ENCODE measurements at places on chromosomes 12 and 14.

DNA sequence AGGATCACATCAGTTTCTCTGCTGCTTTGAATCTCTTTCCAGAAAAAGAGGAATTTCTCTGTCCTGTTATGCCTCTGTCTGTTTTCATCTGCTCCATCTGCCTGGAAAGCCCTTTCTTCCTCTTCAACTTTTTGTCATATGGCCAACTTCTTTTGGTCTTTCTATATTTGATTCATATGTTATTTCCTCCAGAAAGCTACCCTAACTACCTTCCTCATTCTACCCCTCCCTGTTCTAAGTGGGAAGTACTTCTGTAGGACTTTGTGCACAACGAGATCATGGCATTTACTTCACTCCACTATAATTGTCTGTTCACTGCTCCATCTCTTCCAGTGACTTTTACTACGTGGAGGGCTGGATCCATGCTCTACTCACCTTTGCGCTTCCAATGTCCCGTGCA lies 5.9 kb downstream of the CLEC4D start:
- no peak for DNase-seq

DNA sequence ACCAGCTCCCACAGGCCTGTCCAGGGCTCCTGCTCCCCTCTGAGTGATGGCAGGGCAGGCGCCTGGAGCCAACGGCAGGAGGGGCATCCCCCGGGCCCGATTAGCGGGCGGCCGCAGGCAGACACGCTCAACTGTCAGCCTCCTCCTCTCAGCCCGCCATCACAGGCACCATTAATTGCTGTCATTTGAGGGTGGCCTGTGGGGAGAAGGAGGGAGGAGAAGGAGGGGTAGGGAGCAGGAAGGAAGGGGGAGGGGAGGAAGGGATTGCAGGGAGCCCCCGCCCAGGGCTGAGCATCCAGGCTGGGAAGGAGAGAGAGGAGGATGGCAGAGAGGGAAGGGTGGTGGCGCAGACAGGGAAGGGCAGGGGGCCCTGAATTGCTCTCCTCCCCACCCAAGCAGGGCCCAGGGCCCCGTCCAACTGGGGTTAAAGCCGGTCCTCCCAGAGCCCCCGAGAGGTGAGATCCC lies 36.1 kb downstream of the NCOR2 start:
- DNase-seq: no peak

DNA sequence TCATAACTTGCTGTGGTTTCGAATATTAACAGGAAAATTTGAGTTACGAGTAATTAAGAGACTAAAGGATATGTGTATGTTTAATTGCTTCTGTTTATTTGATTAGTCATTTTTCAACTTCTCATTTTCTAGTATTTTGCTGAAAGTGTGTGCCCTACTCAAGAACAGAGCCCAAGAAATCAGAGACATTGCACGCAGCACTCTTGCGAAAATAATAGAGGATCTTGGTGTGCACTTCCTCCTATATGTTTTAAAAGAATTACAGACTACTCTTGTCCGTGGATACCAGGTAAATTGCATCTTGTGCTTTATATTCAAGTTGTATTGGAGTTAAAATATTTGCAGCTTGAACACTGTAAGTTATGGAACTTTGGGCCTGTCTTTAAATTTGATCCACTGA lies 50.8 kb downstream of the ARL1 start:
- no peak for DNase-seq

DNA sequence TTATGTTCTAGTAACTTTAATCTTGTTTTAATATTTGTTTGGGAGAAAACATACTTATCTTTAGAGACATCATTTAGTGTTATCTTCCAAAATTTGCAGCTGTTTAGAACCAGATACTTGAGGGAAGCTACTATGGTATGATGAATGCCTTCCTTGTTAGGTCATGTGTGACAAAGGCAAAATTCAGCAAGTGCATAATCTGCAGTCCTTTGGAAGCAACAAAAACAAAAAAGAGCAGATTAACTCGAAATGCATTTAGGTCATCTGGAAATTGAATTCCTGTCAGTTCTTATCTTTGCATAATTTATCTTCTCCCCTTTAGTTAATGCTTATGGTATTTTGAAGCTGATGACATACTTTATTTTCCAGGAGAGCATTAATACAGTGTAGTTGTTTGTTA lies 3.5 kb downstream of the FBXO34 start:
- no peak for DNase-seq

DNA sequence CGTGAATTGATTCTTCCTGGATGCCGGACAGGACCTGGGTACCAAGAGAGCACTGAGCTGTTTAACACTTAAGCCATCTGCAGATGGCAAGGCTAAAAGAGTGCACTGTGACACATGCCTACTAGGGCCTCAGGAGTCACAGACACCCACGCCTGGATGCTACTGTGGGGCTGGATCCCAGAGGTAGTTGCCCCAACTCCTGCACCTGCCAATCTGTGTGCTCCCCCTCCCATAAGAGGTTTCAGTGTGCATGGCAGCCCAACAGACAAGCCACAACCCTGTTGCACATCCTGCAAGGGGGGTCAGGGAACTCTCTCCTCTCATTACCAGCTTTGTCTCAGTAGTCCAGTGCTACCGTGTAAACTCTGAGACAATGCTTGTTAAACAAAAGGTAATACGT lies 169.0 kb downstream of the CEP128 start:
- no peak for DNase-seq

GRCh38 chr12:4439736-4440135 lies 5.9 kb downstream of the FGF6 start:
- DNase-seq: no peak

GRCh38 chr14:51967521-51967920 lies 21.8 kb upstream of the RTRAF start:
- DNase-seq: no peak

GRCh38 chr12:89064780-89065179 lies 287.5 kb downstream of the DUSP6 start:
- no peak for DNase-seq

DNA sequence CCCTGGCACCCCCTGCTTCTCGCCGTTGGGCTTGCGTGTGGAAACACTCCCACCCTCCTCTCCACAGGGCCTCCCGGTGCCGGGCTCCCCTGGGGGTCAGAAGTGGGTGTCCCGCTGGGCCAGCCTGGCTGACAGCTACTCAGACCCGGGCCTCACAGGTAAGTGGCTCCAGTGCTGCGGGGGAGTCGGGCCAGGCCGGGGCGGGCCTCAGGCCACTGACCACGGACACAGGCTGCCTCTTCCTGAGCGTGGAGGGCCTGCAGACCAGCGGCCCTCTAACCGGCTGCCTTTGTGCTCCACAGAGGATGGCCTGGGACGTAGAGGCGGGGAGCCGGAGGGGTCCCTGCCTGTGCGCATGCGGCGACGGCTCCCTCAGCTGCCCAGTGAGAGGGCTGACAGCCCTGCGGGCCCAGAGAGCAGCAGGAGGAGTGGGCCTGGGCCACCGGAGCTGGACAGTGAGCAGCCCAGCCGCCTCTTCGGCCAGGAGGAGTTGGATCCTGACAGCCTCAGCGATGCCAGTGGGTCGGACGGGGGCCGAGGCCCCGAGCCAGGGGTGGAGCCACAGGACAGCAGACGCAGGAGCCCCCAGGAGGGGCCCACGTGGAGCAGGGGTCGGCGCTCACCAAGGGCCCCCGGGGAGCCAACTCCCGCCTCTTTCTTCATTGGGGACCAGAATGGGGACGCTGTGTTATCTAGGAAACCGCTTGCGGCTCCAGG lies 21.1 kb downstream of the CEP170B start:
- DNase-seq: no peak

DNA sequence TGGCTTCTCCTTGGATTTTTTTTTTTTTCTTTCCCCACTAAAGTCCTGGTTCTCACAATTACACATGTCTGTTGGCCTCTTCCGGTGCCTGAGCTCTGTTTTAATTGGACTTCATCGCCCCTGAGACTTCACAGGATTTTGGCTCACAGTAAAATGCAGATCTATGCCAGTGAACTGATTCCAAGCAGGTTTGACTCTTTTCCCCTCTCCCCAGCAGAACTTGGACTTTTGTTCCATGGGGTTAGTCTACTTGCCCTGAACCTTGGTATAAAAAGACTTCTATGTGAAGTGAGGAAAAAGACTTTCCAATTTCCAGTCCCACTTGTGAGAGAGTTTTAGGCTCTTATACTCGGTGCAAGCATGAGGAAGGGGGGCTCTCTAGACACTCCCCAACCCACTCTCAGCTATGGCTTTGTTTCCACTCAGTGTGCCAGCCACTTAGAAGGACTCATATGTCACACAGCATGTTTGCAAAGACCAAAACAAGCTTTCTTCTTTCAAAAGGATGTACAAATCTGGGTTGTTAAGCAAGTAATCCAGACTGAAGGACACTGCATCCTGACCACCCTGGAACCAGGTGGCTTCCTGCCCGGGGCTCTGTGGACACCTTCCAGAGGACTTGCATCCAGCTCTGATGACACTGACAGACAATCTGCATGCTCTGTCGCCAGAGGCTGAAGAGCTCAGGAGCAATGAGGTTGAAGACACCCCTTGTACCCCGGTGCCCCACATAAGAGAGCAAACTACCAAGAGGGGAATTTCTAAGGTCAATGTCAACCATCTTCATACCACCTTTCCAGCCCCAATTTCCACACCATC lies 221.9 kb upstream of the EGLN3 start:
- DNase-seq: no peak

DNA sequence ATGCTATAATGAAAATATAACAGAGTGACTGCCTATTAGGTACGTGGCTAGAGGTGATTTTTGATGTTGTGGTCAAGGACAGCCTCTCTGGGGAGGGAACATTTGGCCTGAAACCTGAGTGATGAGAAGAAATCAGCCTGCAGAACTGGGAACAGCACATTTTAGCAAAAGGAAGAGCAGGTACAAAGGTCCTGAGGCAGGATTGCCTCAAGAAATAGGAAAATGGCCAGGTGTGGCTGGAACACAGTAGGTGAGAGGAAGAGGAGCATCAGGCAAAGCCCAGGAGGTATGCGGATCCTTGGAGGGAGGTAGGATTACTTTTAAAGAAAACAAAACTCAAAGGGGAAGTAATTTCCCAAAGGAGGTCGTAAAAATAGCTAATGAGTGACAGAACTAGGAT lies 582.9 kb downstream of the MED13L start:
- no peak for DNase-seq

GRCh38 chr14:66485910-66486421 lies at the start of gene CCDC196:
CCDC196 (plus strand) TSS chr14:66486371; CDS start chr14:66486503, 132 bp downstream.
- DNase-seq: no peak

DNA sequence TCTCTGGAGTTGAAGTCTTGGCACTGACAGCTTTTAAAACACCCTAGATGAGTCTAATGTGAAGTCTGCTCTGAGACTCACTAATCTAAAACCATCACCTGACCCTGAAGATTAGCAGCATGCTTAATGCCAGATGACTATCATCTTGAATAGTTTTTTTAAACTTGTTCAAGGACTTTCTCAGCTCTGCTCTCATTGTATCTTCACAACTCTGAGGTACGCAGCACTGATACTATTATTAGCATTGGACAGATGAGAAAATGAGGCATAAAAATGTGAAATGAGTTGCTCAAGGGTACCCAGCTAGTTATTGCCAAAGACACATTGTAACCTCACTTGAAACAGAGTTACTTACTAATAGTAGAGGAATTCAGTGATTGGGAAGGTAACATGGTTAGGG lies 4.8 kb downstream of the SLC38A1 start:
- DNase-seq: no peak

DNA sequence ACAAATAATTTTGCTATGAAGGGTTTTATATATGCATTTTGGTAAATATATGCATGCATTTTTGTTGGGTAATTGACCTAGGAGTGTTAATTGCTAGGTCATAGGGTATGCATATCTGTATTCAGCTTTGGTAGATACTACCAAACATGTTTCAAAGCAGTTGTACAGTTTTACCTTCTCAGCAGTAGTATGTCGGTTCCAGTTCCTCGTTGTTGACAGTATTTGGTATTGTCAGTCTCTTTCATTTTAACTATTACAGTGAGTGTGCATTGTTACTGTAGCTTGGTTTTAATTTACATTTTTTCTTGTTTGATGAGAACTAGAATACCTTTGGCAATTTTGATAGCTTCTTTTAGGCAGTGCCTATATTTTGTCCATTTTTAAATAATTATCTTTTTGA lies 98.9 kb downstream of the ARID2 start:
- DNase-seq: no peak

DNA sequence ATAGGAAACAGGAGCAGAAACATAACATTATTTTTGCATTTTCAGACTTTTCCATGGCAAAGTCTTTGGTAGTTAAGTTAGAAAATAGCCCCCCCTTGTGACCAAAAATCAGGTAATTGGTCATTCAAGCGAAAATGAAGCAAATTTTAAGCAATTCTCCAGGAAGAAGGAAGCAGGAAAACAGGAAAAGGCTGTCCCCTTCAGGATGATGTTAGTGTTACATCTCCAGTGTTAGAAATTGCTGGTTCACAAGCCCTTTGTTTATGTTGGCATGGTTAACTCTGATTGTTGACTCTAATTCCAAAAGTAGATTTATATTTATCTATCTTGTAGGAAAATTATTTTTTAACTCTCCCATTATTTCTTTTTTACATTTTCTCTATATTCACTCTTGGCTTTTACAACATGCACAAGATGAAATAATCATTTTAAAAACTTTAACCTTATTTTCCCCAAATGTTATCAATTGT lies 18.8 kb upstream of the GAS2L3 start:
- peak; percentile 10 for DNase-seq

GRCh38 chr12:9699269-9699897 lies 29.9 kb downstream of the CLEC2D start:
- no peak for DNase-seq

GRCh38 chr12:70927356-70927755 lies 6.8 kb upstream of the PTPRR start:
- no peak for DNase-seq

DNA sequence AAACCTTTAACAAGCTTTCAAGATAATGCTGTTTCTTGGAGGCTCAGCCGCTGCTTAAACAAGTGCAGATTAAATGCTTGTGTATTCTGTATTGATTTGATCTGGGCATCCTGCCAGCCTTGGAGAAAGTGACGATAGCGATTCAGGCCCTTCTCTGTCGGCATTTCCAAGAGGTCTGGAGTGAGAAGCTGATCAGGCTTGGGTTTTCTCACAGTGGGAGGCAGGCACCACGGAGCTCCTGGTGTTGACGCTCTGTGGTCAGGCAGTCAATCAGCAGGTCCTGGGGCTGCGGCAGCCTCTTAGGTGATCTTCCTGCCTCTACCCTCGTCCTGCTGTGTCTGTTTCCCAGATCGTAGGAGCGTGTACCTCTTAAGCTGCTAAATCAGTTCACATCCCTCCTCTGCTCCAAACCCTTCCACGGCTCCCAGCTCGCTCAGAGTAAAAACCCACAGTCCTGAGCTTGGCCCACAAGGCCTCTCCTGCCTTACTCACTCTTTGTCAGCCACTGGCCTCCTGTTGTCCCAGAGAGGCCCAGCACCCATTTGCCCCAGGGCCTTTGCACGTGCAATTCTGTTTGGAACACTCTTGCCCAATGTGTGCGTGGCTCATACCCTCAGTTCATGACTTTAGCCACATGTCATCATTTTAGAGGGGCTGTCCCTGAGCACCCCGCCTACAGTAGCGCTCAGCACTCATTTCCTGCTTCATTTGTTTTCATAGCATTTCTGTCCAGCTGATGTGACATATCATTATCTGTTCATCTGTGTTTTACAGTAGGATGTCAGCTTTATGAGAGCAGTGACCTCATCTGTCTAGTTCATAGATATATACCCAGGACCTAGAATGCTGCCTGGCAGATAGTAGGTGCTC lies 155.4 kb downstream of the AACS start:
- peak; percentile 25 for DNase-seq

GRCh38 chr12:70534466-70534865 lies 102.8 kb downstream of the PTPRB start:
- no peak for DNase-seq

Measured in amygdala (tissue), 56 donors.